ENCODE measurements at places on chromosomes 16 and 17.

GRCh38 chr16:73126525-73126853, 78.6 kb upstream of the ZFHX3 start:
- no peak for DNase-seq

GRCh38 chr16:64167936-64168335, 953.9 kb downstream of the CDH11 start:
- DNase-seq = no peak

- DNase-seq = peak; percentile 40
Measured at GRCh38 chr17:67532326-67532871, 155.3 kb downstream of the PITPNC1 start.

GRCh38 chr16:75789237-75789636, 62.9 kb upstream of the CPHXL start:
- DNase-seq = peak; percentile 24

- DNase-seq = no peak
Measured at GRCh38 chr16:48862087-48862532, 252.1 kb upstream of the N4BP1 start.

DNA sequence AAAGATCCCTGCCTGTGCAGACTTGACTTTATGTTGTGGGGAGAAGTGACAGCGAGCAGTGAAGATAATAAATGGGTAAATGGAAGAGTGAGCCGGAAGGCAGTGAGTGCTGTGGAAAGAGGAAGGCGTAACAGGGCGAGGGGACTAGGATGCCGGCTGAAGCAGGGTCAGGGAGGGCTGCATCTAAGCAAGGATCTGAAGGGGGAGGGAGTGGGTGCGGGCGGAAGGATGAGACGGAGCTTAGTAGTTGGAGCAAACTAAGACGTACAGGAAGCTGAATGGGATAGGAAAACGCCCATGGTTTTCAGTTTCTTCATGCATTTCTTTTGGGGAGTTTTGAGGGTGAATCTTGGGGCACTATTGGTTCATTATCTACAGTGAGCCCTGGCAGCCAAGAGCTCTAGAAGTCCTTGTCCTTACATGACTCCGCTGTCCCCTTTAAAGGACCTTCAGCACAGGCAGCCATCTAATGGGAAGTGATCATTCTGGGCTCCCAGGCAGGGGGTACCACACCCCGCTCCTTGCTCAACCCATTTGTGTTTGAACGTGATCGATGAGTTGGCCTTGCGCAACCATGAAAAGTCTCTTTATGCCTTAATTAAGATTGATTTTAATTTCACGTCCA, 10.4 kb upstream of the NAT9 start:
- DNase-seq = no peak

DNA sequence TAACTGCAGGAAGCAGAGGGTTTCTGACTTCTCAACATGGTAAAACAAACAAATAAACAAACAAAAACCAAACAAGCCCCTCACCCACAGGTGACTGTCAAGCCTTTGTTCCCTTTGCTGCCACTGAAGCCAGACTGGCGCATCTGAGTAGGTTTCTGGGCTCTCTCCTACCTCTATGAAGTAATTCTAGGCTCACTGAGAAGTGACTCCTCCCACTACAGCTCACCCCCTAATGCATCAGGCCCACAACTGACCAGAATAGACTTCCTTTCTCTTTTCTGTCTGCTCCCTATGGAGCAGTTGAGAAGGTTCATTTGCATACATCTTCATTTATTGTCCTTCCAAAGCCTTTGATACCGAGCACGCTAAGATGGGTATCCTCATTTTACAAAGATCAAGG, 77.0 kb upstream of the CCL2 start:
- no peak for DNase-seq

DNA sequence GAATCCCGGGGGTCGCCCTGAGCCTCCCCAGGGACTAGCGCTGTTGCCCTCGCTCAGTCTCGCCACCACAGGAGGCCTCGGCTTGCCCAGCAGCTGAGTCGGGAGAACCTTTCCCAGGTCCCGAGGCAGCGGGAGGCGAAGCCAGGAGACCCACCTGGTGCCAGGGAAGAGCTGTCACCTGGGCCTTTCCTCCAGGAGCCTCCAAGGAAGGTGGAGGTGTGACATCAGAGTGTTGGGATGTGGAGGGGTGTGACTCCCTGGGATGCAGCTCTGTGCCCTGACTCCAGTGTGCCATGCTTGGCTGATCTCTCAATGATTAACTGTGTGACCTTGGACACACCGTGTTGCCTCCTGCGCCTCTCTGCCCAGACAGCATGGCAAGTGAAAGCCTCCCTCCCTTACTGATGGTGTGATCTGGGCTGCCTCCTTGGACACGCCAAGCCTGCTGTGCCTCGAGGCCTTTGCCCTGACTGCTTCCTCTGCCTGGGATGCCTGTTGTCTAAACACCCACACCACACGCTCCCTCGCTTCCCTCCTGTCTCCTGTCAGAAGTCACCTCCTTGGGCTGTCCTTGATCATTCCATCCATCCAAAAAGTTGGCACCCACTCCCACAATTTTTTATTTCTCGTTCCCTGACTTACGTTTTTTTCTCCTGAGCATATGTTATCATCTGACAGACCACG, 88.0 kb downstream of the CMIP start:
- DNase-seq = no peak

GRCh38 chr16:381789-382717, at the start of gene PGAP6:
TSS of gene PGAP6 (minus strand) at chr16:381978. CDS start at chr16:381821, 157 bp downstream.
- DNase-seq = peak; percentile 50

DNA sequence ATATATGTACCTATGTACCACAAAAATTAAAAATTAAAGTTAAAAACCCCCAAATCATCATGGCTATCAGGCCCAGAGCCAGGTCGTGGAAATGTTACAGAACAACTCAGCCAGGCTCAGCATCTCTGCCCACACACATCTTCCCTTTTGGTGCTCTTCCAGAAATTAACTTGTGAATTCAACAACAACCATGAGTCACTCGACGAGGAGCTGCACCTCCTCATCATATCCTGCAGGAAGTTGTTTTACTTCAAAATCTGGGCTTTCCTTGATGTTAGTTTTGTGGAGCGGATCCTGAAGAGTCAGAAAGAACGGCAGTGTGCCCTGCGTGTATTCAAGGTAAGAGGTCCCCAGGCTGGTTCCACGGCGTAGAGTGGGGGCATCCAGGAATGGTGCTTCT, 10.6 kb downstream of the FBXO39 start:
- DNase-seq = no peak

- DNase-seq = peak; percentile 91
Measured at GRCh38 chr17:43398724-43399595, at the start of gene ARL4D. TSS of gene ARL4D (plus strand) at chr17:43398993. CDS start at chr17:43399733, 740 bp downstream.

DNA sequence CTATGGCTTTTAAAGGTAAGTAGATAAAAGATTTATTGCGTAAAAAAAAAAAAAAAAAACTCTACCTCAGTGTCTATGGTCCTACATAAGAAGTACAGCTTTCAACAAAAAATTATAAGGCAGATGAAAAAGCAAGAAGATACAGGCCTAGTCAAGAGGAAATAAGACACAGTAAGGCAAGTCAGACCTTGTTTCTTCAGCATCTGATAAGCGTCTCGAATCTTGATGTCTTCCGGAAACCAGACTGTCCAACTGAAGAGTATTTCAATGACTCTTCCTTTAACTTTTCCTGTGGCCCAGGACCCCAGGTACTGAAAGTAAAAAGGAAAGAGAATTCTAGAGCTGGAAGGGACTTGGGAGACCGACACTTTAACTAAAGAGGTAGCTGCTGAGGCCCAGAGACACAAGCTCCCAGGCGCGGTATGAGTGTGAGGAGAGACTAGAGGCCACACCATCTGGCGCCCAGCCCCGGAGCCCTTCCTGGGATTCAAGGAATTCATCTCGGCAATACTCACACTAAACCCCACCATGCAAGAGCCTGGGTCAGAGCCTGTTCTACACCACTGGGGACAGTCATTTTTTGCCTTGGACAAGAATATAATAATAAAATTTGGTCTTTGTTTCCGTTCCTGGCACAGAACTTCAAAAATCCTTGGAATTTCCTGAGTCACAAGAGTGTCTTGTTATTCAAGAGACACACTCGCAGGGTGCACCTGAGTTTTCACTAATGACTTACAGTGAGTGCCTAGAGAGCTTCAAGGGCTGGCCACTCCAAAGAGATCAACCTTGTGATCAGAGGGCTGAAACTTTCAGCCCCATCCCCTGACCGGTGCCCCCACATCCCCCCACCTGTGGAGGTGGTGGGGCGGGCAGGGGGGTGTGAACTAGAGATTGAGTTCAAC, 18.6 kb downstream of the GGA2 start:
- no peak for DNase-seq

DNA sequence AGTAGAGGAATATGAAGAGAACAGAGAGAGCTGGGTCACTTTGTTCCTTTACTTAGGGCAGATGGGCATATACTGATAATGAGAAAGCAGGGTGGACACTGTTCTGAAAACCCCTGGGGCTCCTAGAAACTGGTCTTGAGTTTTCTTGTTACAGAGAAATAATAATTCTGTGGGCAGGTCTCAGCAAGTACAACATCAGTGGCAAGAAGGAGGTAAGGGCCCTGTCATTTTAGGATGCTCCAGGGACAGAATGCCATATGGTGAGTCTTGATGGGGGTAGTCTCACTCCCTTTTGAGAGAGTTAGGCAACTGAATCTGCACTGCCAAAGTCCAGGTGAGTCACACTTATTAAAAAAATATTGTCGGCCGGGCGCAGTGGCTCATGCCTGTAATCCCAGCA, 102.3 kb downstream of the KCNJ2 start:
- no peak for DNase-seq

DNA sequence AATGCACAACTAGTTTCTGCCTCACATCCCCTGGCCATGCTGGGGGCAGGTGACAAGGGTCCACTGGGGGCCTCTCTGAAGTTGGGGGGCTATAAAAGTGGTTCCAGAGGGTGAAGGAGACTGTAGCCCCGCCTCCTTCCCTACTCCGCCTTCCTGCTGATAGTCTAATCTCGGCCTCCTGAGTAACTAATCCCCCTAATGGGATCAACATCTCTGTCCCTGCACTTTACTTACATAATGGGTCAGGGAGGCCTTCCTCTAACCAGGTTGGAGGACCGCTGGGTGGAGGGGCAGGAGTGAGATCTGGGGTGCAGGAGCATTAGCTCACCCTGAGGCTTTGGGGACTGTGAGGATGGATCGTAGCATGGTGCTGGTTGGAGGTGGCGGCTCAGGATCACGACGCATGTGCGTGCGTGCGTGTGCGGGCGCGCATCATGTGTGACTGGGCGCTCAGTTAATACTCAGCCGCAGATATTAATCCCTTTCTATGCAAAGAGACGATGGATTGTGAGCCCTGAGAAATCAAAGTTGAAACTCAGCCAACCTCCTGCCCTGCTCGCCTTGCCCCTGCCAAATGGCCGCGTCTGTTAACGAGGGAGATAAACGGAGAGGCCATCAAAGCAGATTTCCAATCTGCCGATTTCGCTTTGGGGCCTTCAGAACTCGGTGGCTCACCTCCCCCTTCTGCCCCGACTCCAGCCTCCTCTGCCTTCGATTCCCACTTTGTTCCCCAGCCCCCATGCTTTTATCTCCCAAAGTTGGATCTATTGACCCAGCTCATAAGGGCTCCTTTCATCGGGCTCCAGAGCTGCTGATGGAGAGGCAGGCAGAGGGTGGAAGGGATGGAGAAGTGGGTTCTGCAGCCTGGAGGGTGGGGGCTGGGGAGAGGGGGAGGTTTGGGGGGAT, 107.3 kb downstream of the SDK2 start:
- DNase-seq = peak; percentile 25

GRCh38 chr16:78494674-78495073, 395.2 kb downstream of the WWOX start:
- no peak for DNase-seq

DNA sequence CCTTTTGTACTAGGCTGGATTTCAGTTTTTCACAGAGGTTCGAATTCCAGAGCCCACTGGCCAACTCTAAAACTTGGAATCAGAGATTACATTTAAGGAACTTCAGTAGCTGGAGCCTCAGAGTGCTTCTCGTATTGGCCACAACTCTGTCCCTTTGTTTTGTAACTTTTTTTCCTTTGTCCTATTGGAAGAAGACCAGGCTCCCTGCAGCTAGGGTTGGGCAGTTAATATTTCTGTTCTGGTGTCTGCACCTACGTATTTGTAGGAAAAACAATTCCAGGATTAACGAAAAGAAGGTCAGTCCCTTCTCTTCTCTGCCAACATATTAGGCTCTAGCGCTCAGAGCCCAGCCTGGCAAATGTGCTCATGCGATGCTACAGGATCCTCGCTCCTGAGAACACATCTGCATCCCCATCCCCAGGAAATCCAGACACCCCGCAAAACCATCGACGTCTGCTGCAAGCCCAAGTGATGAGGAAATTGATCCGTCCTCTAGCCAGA, 1.9 kb downstream of the CDH11 start:
- DNase-seq = no peak

- DNase-seq = no peak
Measured at GRCh38 chr16:75218256-75219076, at the start of gene CTRB1. TSS of gene CTRB1 (plus strand) at chr16:75218988. CDS start at chr16:75219008, 20 bp downstream.
